ENCODE measurements at places on chromosomes 3 and 15.

- DNase-seq: no peak
Measured at GRCh38 chr3:194069421-194070219, 66.3 kb upstream of the HES1 start.

DNA sequence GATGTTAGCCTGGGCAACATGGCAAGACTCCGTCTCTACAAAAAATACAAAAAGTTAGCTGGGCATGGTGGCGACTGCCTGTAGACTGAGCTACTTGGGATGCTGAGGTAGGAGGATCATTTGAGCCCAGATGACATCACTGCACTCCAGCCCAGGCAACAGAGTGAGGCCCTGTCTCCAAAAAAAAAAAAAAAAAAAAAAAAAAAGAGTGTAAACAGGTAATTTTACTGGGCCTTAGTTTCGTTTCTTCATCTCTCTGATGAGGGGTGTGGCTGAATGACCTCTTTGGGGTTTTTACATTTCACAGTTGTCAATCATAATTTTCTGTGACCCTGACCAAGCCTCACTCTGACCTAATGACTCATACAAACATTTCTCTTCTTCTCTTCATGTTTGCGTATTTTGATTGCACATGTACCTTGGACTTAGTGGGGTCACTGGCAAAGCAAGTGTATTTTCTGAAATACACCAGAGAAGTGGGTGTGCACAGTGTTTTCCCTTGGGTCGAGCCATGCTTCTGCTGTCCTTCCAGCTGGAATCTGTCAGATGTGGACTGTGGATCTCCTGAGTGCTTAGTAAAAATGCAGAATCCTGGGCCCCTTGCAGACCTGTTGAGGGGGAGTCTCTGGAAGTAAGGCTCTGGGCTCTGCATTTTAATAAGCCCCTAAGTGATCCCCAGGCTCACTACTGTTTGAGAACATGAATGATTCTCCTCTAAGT lies 140.5 kb downstream of the FNDC3B start:
- DNase-seq: no peak

DNA sequence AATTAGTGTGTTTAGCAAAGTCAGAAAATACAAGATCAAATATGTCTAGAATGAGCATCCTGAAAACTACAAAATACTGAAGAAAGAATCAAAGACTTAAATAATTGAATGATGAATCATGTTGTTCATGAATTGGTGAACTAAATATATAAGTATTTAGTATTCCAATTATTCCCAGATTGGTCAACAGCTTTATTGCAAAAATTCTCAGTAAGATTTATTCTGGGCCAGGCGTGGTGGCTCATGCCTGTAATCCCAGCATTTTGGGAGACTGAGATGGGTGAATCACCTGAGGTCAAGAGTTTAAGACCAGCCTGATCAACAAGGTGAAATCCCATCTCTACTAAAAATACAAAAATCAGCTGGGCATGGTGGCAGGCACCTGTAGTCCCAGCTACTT lies 250.0 kb upstream of the NECTIN3 start:
- no peak for DNase-seq

- no peak for DNase-seq
Measured at GRCh38 chr3:172868582-172869200, 118.2 kb downstream of the ECT2 start.

GRCh38 chr3:30630238-30631030 lies 24.0 kb downstream of the TGFBR2 start:
- no peak for DNase-seq

DNA sequence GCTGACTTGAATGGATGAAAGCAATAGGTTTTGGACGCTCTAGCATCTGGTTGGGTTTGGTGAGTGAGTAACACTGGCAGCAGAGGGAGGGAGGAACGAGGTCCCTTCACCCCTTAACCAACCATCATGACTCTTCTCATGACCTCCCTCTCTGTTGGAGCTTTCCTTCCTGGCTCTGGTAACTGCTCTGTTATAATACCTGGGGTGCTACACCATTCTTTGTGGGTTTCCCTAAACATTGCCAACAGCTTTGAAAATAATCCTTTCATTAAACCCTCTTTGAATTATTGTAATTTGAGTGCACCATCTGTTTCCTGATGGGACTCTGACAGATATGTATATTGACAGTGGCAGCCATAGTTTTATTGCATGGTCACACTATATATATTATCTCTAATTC lies 146.2 kb upstream of the PTPRG start:
- no peak for DNase-seq

DNA sequence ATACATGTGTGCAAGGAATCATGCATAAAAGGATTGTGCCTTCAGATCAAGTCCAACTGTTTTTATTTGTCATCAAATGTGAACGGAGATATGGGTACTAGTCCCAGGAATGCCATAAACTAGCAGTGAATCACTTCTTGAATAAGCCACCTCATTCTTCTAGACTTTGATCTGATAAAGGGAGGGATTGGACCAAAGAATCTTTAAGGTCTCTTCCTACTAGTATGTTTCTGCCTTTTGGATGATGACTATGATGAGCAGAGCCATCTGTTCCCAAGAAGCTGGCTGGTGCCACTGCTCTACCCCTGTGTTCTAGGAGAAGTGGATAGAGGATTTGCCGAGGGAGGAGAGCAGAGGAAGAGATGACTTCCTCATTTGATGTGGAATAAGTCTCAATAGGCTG lies 28.8 kb upstream of the UACA start:
- DNase-seq: no peak

DNA sequence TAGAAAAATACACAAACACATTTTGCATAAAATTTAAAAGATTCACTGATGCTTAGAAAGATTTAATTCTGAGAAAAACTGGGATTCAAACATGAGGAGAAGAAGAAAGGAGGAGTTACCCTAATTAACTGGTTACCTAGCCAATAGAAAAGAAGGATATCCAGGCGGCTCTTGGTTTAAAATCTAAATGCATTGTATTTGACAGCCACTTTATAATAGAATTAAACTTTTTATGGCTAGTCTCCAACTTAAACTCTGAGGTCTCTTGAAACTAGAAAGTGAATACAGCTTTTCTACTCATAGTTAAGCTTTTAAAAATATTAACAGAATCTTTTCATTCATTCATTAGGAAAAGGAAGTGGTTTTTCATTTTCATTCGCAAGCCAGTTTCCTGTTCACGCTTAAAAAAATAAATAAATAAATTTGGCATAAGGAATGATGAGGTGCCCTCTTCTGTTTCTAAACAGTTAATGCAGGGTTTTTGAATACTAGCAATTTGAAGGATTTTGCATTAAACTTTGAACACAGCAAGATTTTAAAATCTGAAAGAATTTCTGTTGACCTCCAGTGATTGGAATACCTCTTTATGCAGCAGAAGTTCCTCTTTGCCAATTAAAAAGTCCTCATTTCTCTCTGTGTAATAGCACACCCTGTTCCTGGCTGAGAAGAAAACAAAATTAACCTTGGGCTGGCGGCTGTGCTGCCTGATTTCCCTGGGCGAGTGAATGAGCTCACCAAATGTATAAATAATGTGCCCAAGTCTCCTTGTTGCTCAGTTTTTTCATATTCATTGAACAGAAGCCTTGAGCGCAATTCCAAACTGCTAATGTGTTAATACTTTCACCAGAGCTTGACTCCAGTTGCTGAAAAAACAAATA lies 105.1 kb downstream of the ZMAT3 start:
- no peak for DNase-seq

DNA sequence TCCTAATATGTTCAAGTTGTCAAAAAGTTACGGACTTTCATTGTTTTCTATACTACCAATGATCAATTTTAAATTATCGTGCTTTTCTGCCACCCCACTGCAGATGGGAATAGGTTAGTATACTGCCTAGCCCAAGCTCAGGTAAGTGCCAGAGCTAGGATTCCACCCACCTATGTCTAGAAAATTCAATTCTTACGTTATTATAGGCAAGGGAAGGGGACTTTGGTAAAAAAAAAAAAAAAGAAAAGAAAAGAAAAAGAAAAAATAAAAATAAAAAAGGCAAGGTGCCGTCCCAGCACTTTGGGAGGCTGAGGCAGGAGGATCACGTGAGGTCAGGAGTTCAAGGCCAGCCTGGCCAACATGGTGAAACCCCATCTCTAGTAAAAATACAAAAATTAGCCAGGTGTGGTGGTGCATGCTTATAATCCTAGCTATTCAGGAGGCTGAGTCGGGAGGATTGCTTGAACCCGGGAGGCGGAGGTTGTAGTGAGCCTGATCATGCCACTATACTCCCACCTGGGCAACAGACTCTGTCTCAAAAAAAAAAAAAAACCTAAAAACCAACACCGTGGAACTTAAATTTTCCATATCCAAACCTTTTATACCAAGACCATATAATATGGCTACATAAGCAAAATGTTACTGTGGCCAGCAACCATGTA lies 1.3 kb downstream of the RPL22L1 start:
- DNase-seq: no peak

All from NCI-H1694 (cell line).